ENCODE measurements at places on chromosomes 6 and 20.

DNA sequence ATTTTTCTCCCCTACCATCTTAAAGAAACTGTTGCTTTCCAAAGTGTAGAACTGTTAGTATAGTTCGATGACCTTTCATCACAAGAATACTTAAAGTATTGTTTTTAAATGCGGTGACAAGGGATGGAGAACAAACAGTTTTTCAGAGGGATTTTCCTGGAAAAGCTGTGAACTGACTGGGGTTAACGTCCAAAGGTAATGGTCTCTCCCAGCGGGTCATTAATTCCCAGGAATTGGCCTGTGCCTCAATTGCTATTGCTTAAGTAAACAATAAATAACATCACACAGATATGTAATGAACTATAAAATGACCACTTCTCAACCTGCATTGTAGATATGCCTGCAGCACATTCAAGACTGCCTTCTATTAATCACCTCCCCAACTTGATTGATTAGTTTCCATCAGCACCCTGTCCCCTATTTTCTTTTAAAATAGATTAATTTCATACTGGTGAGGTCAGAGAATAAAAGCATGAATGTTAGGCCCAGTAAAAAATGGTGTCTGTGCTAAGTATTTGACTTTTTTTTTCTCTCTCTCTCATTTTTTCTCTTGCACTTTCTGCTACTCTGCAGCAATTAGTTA lies 268.2 kb downstream of the SAMD5 start:
- no peak for DNase-seq

GRCh38 chr6:155103816-155104366 lies 108.8 kb downstream of the TIAM2 start:
- DNase-seq: no peak

DNA sequence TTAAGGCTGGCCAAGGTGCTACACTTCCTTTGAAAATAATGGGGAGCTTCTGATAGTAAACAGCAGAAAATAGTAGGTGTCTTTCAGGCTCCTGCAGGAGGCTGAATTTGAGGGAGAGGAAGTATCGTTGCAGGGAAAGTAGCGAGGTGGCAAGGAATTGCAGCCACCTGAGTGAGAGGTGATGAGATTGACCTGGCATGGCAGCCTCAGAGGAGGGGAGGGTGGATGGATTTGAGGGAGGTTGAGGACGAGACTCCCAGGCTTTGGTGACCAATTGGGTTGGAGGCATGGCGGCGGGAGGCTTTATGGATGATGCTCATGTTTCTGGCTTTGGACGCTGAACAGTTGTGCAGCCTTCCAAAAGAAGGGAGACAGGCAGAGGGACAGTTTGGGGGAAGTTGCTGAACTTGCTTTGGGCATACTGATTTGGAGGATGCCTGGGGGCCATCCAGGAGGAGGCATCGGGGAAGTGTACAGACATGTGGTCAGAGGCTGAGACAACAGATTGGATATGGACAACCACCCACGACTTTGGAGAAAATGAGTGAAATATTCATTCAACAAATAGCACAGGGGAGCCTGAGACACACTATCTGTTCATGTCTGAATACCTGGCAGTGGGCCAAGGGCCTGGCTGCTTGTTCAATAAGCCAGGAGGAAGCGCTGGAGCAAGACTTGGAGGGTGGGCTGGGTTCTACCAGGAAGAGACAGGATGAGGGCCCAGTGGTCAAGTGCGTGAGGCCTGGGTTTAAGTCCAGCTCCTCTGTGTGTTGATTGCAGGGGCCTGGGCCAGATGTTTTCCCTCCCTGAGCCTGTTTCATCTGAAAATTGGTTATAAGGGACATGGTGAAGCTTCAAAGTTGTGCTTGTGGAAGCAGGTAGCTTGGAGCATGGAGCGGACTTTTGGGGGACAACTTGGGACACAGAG lies 113.2 kb downstream of the CEBPB start:
- DNase-seq: no peak

DNA sequence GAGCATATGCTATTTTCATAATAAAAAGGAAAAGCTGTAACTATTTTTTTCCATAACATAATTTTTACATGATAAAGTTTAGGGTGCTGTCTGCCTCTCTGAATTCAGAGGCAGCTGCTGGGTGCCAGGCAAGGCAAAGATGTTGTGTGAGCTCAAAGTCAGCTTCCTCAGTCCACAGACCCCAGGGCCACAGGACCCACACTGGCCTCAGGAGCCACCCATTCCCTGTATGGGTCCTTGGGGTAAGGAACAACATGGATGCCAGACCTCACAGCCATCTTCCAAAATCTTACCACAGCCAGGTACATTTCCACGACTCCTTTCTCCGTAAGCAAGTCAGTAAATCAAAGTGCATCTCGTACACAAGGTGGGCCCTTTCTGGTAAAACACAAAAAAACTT lies 16.4 kb upstream of the MAFB start:
- DNase-seq: no peak

DNA sequence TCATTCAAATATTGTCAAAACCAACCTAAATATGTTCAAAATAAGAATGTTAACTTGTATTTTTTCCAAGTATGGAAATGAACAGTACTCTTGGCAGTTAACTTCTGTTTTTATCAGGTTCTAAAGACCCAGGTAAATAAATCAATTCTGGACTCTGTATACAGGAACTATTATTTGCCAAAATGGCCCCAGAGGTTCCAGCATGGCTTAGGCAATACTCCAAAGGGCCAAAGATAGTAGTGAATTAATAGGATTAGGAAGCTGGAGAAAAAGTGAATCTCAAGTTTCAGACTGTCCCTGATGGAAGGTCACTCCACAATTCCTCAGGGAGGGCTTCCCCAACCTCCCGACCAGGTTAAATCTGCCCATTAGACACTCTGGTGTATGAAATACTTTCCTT lies 6.7 kb downstream of the BACH2 start:
- DNase-seq: no peak

DNA sequence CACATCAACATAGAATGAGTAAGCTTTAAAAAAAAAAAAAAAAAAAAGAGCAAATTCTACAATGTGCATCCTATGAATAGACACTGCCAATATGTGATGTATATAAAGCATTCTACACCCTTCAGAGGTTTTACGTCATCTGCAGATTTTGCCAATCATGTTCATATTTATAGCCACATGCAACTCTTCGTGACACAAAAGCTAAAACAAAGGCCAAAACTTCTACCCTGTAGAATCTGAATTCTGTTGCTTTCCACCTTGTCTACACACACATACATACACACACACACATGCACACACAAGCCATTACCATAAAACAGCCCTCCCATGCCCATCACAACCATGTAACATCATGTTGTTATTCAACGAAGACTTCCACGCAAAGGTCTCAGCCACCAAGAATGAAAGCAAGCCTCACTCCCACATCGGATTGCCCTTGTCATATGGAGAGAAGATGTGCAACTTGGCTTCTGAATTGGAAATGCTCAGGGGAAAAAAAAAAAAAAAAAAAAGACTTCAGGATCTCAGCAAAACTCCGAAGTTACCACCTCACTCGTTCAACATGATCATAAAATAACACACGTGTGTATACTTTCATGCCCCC lies 479.4 kb upstream of the JARID2 start:
- no peak for DNase-seq

DNA sequence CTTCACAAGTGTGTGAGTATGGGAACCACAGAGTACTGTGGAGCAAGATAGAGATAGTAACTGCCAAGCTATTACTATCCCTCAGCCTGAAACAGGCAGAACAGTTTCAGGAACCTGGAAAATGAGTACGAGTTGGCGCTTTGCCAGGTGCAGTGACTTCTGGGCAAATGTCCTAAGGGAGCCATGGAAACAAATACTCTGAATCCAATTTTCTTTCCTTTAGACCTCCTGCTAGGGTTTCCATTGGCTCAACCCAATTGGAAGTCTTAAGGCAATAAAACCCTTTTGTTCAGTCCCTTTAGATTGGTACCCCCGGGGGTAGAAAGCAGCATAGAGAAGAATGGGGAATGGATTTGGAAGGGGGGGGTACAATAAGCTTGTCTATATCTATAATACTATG lies 205.0 kb upstream of the EPHA7 start:
- DNase-seq: no peak

DNA sequence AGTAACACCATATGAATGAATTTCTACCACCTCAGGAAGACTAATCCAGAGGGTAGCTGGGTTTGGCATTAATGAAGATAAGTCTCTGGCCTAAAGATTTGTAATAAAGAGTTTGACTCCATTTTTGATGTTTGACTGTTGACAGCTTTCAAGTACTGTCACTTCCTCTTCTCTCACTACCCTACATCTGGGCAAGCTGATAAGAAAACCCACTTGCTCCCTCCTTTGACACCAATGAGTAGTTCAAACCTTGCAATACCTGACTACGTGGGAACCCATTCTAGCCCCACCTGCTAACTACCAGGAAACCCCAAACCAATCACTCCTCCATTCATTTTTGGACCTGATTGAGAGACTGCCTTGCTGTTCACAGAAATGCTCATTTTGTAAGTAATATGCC lies 621.5 kb downstream of the TENT5A start:
- DNase-seq: no peak

DNA sequence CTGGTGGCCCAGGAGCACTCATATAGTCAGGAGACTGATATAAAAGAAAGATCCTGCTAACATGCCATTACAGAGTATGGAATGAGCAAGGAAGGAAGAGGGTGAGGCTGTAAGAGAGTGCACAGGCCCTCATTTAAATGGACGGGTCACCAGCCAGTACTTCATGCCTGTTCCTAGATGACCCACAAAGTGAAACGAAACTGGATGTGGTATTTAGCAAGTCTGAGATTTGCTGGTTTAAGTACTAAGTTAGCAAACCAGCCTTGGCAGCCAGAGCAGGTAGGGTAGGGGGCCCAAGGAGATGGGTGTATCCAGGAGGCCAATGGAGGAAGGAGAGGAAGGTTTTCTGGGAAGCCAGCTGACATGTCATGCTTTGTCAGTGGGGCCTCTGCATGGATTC lies 15.9 kb downstream of the NT5E start:
- no peak for DNase-seq

DNA sequence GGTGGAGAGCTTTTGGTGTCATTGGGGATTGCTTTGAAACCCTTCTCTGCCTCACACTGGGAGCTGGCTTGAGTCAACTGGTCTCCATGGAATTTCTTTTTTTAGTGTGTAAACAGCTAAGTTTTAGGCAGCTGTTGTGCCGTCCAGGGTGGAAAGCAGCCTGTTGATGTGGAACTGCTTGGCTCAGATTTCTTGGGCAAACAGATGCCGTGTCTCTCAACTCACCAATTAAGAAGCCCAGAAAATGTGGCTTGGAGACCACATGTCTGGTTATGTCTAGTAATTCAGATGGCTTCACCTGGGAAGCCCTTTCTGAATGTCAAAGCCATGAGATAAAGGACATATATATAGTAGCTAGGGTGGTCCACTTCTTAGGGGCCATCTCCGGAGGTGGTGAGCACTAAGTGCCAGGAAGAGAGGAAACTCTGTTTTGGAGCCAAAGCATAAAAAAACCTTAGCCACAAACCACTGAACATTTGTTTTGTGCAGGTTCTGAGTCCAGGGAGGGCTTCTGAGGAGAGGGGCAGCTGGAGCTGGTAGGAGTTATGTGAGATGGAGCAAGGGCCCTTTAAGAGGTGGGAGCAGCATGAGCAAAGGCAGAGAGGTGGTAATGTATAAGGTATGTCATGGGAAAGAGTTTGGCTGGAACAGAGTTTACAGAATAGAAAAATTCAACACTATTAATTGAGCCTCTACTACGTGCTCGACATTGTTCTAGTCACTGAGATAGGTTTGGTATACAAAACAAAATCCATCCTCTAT lies 31.2 kb downstream of the SRSF3 start:
- DNase-seq: no peak

GRCh38 chr20:46701057-46701456 lies 8.4 kb upstream of the SLC2A10 start:
- DNase-seq: no peak

DNA sequence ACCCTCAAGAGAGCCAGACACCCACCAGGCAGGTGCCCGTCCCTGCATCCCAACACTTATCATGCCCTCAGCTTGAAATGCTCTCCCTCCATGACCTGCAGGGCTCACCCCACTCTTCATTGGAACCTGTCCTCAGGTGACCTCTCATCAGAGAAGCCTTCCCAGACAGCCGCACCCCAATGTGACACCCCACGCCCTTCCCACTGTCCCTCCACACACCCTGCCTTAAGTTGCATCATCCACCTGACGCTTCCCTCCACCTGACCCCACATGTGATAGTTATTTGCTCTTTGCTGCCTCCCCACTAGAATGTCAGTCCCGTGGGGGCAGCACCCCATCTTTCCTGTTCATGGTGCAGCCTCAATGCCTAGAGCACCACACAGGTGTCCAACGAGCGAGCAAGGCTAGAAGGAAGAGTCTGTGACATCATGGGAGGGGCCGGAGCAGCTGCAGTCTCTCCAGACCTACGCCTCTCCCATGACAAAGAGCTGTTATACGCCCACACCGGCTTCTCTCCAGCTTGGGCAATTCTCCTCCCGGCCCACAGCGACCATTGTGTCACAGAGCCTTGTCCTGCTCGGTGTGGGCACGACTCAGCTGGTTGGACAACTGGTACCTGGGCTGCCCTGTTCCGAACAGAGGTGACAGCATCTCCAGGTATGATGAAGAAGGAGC lies 58.2 kb downstream of the NFATC2 start:
- DNase-seq: no peak

DNA sequence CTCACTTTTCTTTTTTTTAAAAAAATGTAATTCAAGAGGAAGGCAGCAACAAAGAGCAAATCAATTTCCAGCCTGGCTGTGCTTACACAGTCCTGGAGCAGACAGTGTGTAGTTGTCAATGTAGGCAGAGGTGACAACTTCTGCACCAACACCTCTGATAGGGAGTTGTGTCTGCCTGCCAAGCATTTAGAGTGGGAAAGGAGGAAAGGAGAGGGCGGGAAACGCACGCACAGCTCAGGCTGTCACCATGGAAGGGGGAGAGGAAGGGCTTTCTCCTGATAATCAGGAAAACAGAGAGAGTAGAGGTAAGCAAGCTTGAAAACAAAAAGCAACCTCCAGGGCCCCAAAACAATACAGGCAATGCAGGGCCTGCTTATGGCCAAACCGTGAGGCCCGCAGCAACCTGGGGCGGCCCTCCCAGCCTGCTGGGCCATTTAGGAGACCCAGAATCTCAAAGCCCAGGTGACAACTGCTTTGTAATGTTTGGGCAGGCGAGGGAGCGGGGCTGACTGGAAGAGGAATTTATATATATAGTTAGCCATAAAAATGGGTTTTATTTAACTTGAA lies 41.5 kb upstream of the GFOD1 start:
- no peak for DNase-seq

DNA sequence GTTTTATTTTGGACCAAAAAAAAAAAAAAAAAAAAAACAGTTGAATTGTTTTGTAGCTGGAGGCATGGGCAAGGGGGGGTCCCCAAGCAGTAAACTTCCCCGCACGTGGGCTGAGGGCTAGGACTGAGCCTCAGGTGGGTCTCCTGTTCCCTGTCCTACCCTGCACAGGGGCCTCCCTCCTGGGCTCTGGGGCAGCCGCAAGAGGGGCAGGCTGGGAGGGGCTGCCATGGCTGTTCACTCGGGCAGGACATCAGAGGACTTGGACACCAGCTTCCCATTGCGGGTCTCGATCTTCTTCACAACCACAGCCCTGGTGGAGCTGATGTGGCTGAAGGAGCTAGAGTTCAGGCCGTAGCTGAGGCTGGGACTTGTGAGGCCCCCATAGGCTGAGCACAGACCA lies 21.1 kb downstream of the SGK1 start:
- no peak for DNase-seq
